ENCODE measurements at places on chromosomes 7 and 10.

GRCh38 chr10:51121861-51122260, 47.6 kb downstream of the PRKG1 start:
- no peak for DNase-seq

DNA sequence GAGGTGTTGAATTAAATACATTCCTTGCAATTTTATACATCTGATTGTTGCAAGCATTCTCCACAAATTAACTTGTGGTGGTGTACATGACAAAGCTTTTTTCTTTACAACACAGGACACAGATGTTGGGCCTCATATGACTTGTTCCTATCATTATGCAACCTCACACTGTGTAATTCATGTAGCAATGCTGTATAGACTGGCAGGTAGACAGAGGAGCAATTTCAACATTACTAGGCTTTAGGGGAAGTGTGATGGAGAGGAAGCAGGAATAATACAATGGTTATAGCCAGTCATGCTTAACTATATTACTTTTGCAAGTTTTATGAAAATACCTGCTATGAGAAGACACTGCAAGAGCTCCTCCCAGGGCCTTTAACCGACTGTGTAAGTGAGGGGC, 832.1 kb downstream of the CNTNAP2 start:
- DNase-seq, result no peak

- no peak for DNase-seq
Measured at GRCh38 chr7:30465046-30465810, 13.4 kb downstream of the NOD1 start.

GRCh38 chr10:125160856-125161706, 718 bp upstream of the CTBP2 start:
- DNase-seq, result peak; percentile 91

- DNase-seq, result no peak
Measured at GRCh38 chr7:135291809-135292253, 58.2 kb downstream of the STRA8 start.

DNA sequence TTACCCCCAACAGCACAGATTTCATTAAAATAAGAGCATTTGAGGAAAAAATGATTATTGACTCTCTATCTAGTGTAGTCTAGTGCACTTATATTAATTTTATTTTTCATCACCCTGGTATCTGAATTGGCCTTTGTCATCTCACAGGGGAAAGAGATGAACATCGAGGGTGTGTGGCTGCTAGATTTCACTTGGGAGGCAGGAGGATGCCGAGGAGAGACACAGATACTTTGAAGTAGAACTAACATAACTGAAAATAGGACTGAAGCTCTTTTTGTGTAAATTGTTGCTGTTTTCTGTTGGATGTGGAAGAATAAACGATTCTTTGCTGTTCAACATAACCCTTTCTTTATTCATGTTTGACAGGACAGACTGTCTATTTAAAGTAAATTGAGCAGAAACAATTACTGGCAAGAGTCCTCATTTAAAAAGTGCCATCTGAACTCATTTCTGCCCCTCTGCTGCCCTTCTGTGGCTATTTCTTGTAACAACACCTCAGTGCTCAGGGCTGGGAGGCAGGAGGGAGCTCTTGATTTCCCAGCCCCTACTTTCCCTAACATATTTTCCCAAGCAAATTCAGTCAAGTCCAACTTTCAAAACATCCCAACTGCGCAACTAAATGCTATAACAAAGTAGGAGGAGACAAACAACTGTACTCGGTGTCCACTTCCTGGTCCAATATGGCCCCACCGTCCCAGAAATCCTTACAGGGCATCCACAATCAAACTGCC, 15.6 kb downstream of the LYZL1 start:
- peak; percentile 39 for DNase-seq

DNA sequence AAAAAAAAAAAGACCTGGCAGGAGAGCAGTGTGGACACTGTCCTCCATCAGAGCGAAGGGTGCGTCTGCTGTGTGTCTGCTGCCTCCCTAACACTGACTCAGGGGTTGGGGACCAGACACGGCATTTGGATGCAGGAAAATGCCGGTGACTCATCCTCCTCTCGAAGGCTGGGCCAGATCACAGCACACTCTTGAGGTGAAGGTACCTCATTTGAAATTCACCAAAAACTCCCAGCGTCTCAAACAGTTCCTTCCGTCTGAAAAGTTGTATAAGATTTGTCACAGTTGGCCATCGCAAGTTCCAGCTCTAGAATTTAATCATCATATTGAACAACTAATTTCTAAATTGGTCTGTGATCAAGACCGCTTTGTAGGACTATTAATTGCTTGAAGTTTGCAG, 118.1 kb upstream of the LYZL2 start:
- no peak for DNase-seq

- no peak for DNase-seq
Measured at GRCh38 chr10:69312528-69312927, 34.2 kb downstream of the HK1 start.

GRCh38 chr10:15231426-15231825, 62.9 kb upstream of the NMT2 start:
- DNase-seq, result no peak

GRCh38 chr10:8037199-8037801, 17.2 kb upstream of the GATA3 start:
- DNase-seq, result no peak

GRCh38 chr10:45429790-45430189, 55.8 kb downstream of the ALOX5 start:
- no peak for DNase-seq

DNA sequence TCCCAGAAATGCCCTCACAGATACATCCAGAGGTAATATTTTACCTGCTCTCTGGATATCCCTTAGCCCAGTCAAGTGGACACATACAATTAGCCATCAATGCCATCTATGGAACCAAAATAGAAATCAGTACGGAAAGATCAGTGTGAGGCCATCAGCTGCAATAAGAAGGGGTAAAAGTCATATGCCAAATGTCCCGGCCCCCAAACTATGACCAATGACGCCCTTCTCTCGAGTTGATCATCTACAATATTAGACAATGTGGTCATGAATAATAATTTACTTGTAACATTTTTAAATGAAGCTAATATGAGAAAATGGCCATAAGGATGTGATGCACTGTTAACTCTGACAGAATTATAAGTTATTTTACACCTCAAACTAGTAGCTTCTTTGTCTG, 588.9 kb downstream of the POM121L12 start:
- DNase-seq, result no peak

GRCh38 chr7:88040694-88041093, 106.6 kb downstream of the ADAM22 start:
- no peak for DNase-seq

GRCh38 chr10:15802375-15802949, 57.8 kb downstream of the MINDY3 start:
- DNase-seq, result no peak

GRCh38 chr10:121171825-121172787, 320.9 kb downstream of the WDR11 start:
- no peak for DNase-seq

DNA sequence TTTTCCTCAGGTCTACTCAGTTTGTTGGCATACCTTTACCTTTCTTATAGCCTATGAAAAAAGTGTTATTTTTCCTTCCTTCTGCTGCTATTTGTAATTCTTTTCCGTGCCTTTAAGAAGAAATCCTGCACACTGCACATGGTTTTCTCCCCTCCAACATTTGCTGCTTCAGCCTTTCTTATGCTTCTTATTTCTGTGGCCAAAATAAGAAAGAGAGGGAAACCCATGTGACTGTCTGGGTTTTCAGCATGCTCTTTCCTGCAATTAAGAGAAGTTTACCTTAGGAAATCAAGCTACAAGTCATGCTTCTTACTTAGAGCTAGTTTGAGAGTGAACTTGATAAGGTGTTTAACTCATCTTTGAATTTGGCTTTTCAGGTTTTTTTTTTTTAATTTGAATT, 11.0 kb downstream of the TBC1D12 start:
- DNase-seq, result no peak

GRCh38 chr7:30453921-30454320, 24.7 kb downstream of the NOD1 start:
- DNase-seq, result no peak

- DNase-seq, result no peak
Measured at GRCh38 chr7:138212314-138212713, 136.1 kb downstream of the AKR1D1 start.

- DNase-seq, result no peak
Measured at GRCh38 chr10:22927166-22927565, 687 bp upstream of the ARMC3 start.

Data from NCI-H1436 treated with DMSO at 0.1 percent for 48 hours (cell line).